ENCODE measurements at places on chromosomes 6 and 20.

GRCh38 chr6:18497006-18497405 is 109.9 kb downstream of the RNF144B start:
- no peak for DNase-seq

DNA sequence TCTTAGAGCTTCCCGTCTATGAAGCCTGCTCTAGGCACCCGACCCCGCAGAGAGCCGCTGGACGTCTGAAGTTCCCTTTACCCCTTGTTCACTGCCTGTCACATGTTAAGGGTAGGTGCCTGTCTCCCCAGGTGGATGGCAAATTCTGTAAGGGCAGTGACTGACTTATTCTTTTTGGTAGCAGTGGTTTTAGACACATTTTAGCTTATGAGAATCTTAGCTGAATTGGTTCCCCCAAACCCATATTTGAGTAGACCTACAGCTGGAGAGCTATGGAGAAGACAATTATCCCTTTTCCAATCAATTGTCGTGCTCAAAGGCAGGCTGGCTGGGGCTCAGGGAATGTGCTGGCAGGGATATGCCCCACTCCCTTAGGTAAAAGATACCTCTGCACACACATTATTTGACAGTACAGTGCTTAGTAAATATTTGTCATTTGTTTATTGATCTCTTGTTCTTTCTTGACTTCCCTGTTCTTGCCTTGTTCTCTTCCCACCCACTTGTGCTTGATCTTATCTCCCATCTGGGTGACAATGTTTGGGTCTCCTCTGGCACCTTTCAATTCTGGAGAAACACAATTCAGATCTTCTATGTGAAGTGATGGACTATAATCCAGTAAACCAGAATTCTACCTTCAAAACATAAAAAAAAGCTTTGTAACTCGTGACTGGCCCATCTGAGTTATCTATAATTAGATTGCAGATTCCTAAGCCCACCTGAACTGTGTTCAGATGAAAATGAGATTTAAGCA is 114.3 kb upstream of the SLC2A12 start:
- DNase-seq, result no peak

DNA sequence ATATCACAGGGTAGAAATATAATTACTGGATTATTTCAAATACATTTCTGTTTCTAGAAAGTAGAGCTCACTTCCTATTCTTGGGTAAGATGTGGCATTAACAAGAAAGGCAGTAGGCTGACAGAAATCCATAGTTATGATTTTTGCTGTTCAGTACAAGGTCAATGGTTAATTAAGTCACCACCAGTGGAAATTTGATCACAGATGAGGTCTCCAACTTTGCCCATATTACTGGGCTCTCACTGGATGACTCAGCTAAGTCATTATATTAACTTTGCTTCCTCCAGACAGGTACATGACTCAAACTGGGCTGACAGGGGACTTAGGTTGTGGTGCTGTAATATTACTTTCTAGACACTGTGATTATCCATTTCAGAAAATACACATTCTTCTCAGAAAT is 212.4 kb downstream of the GRIK2 start:
- peak; percentile 10 for DNase-seq

GRCh38 chr20:17488916-17489600 is 42.1 kb downstream of the BFSP1 start:
- DNase-seq, result no peak

GRCh38 chr6:46652232-46652602 is 401 bp downstream of the CYP39A1 start:
- DNase-seq, result no peak

DNA sequence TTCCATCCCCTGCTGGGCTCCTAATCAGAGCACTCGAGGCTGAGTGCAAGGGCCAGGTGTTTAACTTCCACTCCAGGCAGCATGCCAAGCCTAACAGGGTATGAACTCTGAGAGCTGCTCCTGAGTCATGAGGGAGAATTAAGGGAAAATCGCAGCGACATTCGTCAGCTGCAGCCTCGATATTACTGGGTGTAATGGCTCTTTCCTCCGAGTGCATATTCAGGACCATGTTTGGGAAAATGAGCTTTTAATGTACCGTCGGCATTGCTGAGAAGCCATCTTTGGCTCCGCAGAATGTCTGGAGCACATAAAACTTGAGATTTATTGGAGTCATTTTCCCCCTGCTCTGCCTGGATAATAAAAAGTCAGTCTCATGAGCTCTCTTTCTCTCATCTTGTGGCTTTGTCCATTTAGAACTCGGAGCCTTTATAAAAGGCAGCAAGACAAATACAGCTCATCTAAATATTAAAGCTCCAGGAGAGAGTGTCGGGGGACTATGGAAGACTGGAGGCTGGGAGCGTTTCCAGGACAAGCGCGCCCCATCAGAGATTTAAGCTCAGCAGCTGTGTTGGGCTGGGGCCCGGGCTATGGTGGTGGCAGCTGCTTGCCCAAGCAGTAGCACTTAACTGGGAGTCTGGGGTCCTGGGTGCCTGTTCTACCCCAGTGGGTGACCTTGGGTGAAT is 103.7 kb downstream of the TOX2 start:
- no peak for DNase-seq

DNA sequence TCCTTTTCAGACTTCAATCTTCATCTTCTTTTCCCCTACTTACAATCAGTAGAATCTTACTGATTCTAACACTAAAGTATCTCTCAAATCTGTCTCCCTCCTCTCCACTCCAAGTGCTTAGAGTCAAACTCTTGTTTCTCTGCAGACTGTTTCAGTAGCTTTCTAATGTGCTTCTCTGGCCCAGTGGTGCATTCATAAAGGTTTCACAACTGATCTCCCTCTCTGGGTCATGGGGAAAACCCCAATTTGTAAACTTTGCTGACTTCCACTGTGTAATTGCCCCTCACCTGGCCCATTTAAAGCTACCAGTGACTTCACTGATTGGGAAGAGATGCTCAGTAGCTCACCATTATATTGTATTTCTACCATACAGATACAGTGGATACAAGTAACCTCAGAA is 183.6 kb downstream of the FAXC start:
- peak; percentile 20 for DNase-seq

DNA sequence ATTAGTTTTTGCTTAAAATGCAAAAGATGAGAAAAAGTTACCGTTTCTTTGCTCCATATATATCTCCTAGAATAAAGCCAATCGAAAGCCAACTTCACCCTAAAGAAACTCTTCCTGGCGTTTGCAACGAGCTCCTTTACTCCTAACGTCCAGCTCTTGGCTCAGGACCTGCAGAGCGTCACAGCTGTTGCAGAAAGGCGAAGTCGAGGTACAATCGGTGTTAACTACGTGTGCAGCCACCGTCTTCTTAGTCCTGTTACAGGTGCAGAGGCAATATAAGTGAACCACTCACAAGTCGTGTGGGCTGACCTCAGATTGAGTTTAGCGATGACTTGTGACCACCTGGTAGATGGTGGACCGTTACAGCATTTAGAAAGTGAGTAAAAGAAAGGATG is 113.1 kb downstream of the TRIM27 start:
- peak; percentile 39 for DNase-seq

DNA sequence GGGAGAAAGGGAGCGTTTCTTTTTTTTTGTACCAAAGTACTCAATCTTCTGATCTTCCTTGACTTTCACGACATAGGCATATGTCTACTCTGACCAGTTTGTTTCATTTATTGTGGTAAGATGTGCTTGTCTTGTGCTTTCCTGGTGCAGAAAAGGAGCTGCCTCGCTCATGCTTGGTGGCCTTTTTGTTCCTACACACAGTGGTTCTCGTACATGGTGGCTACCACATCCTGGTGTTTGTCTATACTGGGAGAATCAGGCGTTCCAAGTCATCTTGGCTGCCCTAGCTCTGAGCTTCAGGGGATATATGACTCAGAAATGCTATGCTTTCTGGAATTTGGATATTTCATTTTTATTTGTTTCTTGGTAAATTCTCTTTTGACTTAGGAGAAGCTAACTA is 31.8 kb downstream of the MYB start:
- DNase-seq, result no peak

All from GM12865 (cell line).